ENCODE measurements at places on chromosomes 12 and 14.

- ATAC-seq, result no peak
Observed at GRCh38 chr14:67172520-67172919, 16.7 kb upstream of the GARIN2 start.

DNA sequence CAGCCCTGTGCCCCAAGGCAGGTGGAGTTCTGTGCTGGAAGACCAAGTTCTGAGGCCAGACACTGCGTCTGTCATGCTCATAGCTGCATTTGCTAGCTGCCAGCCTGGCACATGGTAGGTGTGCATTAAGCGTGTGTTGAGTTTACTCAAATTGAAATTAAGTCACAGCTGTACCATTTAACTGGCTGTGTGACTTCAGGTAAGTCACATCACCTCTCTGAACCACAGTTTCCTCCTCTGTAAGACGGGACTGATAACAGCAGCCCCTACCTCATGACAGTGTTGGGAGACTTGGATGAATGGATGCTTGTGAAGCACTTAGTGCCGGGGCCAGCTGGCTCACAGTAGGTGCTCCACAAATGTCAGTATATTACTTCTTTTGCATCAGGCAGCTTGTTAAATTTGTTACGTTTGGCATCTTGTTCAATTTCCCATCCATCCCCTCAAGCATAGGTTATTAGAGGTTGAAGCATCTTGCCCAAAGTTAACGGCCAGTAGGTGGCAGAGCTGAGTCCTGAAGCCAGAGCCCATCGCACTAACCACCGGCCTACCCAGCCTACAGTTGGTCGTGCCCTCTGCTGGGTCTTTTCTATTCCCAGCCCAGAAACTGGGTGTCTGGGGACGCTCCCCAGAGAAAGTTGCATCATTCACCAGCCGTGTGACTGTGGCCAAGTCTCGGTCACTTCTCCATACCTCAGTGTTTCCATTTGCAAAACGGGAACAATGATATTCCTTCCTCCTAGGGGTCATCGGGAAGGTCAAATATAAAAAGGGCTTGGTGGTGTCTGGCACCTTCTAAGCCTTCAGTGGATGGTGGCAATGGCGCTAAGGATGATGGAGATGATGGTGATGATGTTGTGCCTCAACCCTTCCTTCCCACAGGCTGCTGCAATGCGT is 4.5 kb downstream of the DAO start:
- no peak for ATAC-seq

GRCh38 chr14:80636071-80636470 is 305.5 kb downstream of the CEP128 start:
- ATAC-seq, result no peak

GRCh38 chr12:88580051-88580871 is at the start of gene KITLG:
Gene KITLG, minus strand, starts transcription at chr12:88580471. Its CDS starts 193 bp downstream, at chr12:88580278.
- peak; percentile 95 for ATAC-seq

DNA sequence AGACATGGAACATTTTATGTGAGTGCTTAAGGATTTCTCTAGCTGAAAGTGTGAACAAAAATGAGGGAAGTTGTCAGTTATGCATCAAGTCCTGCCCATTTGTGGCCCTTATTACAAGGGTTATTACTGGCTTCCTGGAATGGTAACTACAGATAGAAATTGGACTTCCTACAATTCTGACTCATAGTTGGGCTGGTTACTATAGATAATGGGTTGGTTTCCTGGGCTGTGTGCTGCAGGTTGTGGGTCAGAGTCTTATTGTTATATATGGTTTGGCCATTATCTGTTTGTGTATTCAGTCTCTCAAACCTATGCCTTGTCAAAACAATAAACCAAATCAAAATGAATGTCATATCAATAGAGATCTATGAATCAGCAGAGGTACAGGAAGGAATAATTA is 313.7 kb downstream of the ADAMTS20 start:
- no peak for ATAC-seq

- peak; percentile 29 for ATAC-seq
Observed at GRCh38 chr12:96258104-96258961, 64.2 kb downstream of the ELK3 start.

DNA sequence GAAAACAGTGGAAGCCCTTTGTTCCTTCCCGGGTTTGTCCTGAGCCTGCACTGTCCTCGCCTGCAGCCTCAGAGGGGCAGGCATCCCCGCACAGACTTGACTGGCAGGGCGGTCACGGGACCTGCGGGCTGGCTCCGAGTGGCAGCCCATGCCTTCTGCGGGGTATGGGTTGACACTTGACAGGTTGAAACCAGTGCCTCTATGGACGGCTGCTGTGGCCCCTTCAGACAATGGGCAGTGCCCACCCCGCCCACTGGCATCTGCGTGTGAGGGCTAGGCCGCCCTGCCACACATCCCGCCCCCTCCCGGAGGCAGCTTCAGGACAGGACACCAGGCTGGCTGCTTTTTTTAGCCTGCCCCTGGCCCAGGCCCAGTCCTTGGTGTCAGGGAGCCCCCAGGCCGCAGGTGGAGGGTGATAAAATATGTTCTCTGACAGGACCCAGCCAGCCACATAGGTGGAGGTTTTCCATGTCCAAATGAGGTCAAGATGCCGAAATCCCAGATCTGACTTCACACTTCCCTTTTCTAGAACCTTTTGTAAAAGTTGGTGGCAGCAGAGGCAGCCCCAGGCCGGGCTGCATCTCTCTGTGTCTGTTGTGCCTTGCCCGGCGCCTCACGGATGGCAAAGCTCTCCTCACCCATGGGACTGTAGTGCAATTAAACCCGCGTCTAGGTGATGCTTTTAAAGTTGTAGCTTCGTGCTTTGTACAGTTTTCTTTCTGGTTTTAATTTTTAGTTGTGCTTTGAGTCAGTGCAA is 10.0 kb downstream of the ANKRD9 start:
- ATAC-seq, result no peak

DNA sequence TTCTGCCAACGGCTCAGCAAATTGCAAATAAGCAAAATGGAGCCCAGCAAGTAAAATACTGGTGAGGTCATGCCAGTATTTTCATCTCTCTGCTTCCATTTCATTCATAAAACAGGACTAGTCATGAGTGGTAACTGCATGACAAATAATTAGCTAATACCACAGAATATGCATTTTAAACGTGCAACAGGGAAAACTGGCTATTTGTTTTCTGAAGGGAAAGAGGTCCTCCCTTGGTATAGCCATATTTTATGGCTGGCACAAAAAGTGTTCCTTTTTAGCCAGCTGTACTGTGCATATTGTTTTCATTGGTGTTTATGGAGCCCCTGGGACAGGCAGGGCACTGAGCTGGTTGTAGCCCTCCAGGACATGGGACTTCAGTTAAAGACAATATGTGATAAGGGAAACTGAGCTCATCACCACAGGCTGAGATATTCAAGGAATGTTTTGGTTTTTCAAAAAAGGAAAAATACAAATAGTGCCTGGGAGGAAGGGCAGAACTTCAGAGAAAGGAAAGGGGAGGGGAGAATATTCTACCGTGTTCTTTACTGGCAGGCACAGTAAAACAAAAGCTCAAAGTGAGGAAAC is 26.1 kb upstream of the FOXN3 start:
- ATAC-seq, result no peak

DNA sequence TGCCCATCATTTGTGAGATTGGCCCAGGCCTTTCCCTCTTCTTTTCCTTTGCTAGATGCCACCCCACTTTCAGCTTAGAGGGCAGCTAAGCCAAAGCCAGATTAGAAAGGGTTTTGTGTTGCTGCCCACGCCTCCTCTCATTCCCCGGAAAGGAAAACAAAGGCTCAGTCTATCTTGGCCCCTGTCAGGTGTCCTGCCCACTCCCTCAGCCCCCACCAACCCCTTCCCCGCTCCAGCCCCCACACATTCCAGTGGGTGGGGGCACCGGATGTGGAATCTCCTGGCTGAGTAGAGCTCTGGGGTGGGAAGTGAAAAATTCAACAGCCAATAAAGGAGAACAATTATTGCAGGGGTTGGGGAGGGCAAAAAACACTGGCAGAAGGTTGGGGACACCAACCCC is 2.2 kb downstream of the BLOC1S1 start:
- ATAC-seq, result no peak

GRCh38 chr14:87131879-87132278 is 861.1 kb downstream of the GALC start:
- ATAC-seq, result peak; percentile 51

GRCh38 chr14:77372304-77372841 is 4.5 kb downstream of the TMED8 start:
- no peak for ATAC-seq

- no peak for ATAC-seq
Observed at GRCh38 chr12:13599176-13599575, 382.2 kb downstream of the GRIN2B start.
